ENCODE measurements at places on chromosomes 6 and 20.

GRCh38 chr6:149218915-149219314, 98.6 kb upstream of the TAB2 start:
- DNase-seq = no peak

DNA sequence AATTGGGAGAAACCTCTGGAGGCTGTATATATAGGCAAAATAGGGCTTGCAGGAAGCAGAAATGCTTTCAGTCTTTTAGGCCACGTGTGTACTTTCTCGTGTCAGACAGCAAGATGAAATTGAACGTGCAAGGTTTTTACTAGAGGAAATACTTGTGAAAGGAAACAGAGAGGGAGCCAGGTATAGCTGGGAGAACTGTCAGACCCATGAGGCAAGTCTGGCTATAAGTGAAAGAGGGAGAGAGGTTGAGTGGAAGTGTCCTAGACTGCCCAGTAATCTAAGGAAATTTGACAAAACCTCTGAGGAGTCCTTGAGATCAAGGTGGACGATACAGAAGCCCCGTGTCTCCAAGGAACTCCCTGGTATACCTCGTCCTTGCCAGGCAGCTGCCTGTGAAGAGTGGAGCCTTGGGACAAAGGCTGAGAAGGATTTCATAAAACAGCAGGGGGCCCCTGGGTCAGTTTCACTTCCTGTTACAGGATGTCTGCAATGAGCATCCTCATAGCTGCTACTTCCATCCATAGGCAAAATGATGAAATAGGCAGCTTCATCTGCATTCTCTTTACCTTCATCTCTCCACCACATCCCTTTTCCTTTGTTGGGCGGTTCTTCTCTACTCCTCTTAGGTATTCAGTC, 114.4 kb upstream of the MAP3K7 start:
- DNase-seq = no peak

DNA sequence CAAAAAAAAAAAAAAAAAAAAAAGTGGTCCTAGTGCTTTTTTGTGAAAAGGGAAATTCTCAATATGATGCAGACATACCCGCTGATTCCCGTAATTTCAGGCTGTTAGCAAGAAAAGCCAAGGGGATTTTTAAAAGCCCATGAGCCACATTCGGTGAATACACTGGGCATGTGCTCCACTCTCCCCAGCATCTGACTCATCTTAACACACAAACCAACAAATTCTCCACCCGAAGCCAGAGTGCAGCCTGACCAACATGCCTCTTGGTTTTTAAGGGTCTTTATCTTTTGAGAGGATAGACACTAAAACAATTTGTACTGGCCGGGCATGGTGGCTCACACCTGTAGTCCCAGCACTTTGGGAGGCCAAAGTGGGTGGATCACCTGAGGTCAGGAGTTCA, 45.5 kb upstream of the CD83 start:
- no peak for DNase-seq

DNA sequence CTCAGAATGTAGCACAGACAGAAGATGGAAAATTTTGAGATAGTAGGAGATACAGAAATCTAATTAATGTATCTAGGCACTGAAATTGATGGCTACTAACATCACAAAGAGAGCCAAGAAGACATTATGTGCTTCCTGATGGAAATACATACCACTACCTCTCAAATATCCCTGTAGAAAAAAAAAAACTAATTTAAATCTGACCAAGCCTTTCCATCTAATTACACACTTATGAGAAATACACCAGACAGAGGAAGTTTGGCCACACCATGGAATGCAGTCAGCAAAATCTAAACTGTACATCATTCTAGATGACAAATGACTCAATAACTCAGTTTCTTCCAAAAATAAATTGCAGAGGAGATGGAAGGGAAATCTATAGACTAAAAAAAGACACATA, 18.9 kb downstream of the VPS52 start:
- no peak for DNase-seq

DNA sequence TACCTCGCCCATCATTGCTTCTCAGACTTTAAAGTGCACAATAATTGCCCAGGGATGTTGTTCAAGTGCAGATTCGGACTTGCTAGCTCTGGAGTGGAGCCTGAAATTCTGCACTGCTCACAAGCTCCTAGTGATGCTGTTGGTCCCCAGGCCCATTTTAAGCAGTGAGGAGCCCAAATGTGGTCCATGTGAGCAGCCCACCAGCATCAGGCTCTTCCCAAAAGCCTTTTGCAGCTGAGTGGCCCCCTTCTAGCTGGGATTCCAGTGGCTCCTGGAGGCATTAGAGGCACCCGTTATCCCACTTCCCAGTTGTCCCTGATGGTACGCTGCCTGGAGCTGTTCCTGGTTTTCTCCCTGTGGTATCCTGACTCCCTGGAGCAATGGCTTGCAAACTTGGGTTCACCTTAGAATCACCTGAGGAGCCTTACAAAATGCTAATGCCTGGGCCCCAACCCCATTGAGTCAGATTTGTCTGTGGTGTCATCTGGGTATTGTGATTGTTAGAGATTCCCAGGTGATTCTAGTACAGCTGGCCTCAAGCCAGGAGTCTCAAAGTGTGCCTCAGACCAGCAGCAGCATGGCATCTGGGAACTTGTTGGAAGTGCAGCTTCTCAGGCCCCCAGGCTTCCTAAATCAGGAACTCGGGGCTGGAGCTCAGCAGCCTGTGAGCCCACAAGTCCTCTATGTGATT, 186.9 kb upstream of the SLC24A3 start:
- no peak for DNase-seq

GRCh38 chr6:16392010-16392409, 153.6 kb downstream of the GMPR start:
- no peak for DNase-seq

GRCh38 chr6:71040043-71040442, 83.2 kb upstream of the B3GAT2 start:
- DNase-seq = no peak

GRCh38 chr6:70574643-70575042, 7.9 kb downstream of the SDHAF4 start:
- DNase-seq = no peak

DNA sequence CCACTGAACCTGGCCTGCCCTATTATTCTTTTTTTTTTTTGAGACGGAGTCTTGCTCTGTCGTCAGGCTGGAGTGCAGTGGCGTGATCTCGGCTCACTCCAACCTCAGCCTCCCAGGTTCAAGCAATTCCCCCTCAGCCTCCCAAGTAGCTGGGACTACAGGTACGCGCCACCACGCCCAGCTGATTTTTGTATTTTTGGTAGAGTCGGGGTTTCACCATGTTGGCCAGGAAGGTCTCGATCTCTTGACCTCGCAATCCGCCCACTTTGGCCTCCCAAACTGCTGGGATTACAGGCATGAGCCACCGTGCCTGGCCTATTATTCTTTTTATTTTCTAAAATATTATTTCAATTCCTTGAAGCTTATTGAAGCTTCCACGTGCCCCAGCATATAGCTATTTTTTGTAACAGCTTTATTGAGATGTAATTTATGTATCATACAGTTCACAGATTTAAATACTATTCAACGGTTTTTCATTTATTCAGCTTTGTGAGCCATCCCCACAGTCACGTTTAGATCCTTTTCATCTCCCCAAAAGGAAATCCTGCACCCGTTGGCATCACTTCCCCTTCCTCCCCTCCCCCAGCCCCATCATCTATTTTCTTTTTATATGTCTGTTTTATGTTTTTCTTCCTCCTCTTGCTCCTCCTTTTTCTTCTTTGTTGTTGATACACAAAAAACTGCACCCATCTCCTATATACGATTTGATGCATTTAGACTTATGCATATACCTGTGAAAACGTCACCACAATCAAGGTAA, 13.5 kb upstream of the MDFI start:
- DNase-seq = no peak

- no peak for DNase-seq
Measured at GRCh38 chr6:110467566-110468140, 8.8 kb downstream of the SLC22A16 start.

Data from GF-D8 (cell line).